ENCODE measurements at places on chromosomes 3 and 15.

GRCh38 chr3:133486658-133487057 lies 86.8 kb downstream of the BFSP2 start:
- DNase-seq = no peak
- no peaks in the 10 kb centered on the region for H3K36me3 ChIP-seq
- H3K4me3 ChIP-seq = no peak overlapping the region
- no peak overlapping the region for H3K27ac ChIP-seq
- no peaks in the 10 kb centered on the region for H3K27me3 ChIP-seq
- H3K4me1 ChIP-seq = no peaks in the 10 kb centered on the region

DNA sequence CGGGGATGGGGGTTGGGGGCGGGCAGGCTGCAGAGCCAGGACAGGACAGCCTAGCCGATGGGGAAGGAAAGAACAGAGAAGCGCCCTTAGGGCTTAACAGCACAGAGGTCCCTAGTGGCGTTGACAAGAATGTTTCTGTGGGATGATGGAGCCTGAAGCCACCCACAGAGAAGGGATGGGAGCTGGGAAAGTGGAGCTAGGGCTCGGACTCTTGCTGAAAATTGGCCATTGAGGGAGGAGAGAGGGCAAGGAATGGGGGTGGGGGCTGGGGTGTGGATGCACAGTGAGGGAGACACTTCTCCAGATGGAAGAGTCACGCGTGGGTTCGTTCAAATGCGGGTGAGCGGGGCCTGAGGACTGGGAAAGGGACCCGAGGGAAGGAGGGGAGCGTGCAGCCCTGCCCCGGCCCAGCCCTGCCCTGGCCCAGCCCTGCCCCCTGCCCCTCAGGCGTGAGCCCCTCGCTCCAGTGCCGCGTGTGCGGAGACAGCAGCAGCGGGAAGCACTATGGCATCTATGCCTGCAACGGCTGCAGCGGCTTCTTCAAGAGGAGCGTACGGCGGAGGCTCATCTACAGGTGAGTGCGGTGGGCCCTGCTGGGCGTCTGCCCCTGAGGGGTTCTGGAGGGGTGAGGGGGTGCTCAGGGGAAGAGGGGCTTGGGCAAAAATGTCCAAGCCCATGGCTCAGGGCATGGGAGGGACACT lies 832 bp downstream of the NR2E3 start:
- H3K4me3 ChIP-seq = no peak overlapping the region
- DNase-seq = no peak
- H3K27me3 ChIP-seq = no peaks in the 10 kb centered on the region

DNA sequence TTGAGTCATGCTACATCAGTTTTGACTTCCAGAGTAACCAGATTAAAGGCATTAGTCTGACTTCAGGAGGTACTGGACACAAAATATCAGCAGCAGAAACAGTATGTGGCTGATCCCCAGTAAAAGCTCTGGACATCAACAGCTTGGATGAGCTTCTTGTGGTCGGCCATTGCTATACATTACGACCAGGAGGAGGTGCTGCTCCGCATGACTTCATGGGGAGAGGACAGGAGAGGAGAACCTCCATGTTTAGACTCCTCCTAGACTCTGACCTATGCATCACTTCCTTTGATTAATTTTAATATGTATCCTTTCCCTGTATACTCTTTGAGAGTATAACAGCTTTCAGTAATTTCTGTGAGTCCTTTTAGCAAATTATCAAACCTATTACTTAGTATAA lies 285.6 kb upstream of the ARHGEF26 start:
- no peaks in the 10 kb centered on the region for H3K27me3 ChIP-seq
- no peaks in the 10 kb centered on the region for H3K36me3 ChIP-seq
- H3K27ac ChIP-seq = no peak overlapping the region
- H3K4me1 ChIP-seq = no peaks in the 10 kb centered on the region

GRCh38 chr15:44144184-44144583 lies 50.9 kb downstream of the FRMD5 start:
- DNase-seq = no peak
- no peaks in the 10 kb centered on the region for H3K27me3 ChIP-seq
- H3K36me3 ChIP-seq = no peaks in the 10 kb centered on the region
- no peaks in the 10 kb centered on the region for H3K4me1 ChIP-seq

GRCh38 chr3:151262871-151263525 lies 15.3 kb downstream of the P2RY14 start:
- no peaks in the 10 kb centered on the region for H3K27me3 ChIP-seq
- no peaks in the 10 kb centered on the region for H3K36me3 ChIP-seq
- peaks cover 2% of the 10 kb centered on the region for H3K4me1 ChIP-seq

DNA sequence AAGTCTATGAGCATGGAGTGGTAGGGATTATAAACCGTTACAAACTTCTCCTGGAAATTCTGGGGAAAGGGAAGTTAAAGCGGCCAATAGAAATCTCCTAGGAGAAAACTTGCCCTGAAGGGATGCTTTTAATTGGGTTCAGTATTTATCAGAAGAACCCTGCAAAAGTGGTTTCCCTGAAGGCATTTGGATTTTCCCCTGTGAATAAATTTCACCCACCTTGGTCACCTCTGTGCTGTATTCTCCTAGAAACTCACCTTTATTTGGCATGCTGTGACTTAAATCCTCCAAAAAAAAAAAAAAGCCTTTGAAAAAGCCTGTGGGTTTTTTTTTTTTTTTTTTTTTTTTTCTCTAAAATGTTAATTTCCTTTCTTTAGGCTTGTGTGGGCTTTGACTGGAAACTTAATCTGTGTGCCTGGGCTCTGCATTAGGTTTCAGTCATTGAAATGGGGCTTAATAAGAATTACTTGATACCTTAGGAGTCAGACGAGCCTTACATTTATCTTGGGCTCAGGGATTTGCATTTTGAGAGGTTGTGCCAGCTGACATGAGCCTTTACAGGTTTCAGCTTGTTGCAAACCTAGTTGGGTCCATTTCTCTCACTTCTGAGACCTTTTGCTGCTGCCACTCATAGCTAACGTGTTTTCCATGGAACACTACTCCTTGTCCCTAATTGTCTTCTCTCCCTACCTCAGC lies 22.0 kb downstream of the TGFBR2 start:
- no peak overlapping the region for H3K27ac ChIP-seq
- no peaks in the 10 kb centered on the region for H3K36me3 ChIP-seq
- no peak overlapping the region for H3K4me3 ChIP-seq
- DNase-seq = no peak
